Ammon's horn (tissue), 1 donor: ENCODE measurements at places on chromosomes 7 and 10.
A peak's percentile ranks its signal among the peaks of the same experiment; 100 is the strongest.

DNA sequence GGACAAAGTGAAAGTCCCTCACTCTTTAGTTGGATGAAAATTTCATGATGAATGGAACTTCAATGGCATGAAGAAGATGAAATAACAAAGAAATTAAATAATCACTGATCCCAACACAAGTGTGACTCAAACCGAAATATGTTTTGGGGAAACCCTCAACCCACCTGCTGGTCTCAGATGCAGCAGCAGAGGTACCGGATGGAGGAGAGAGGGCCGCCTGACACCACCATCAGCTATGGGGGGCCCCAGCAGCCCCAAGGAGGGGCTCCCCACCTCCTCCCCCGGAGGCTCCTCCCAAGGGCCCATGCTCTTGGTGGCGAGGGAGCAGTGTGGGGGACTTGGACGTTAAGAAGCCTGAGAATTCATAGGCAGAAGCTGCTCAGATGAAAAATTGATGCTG lies 137.2 kb upstream of the ADARB2 start:
- no peak for DNase-seq

GRCh38 chr7:260441-261281 lies 29.3 kb upstream of the FOXL3 start:
- no peak for DNase-seq

DNA sequence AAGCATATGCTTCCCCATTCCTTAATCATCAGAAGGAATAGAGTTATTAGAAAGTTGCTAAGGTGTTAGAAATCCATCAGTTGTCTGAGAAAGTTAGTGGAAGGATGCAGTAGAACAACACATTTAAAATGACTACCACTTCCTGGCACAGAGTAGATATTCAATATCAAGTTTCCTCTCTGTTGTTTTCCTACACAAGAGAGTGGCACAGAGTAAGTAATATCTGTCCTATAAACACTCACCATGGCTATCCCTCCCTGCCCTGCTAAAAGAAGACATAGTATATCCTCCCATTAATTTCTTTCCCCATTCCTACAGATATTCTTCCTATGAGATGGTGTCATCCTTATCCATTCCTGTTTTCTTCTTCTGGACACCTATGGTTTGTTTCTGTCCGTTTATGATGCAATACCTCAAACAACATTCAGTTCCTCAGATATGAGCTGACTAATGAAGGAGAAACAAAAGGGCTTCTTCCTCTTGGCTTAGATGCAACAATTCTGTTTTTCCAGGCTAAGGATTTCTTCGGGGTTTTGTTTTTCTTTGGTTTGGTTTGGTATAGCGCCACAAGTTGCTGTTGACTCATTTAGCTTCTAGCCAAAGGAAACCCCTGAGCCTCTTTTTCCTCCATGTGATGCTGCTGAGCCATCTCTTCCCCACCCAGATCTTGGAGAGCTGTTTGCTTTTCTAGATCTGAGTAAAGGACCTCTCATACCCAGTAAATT lies 32.9 kb upstream of the BPGM start:
- DNase-seq = no peak

DNA sequence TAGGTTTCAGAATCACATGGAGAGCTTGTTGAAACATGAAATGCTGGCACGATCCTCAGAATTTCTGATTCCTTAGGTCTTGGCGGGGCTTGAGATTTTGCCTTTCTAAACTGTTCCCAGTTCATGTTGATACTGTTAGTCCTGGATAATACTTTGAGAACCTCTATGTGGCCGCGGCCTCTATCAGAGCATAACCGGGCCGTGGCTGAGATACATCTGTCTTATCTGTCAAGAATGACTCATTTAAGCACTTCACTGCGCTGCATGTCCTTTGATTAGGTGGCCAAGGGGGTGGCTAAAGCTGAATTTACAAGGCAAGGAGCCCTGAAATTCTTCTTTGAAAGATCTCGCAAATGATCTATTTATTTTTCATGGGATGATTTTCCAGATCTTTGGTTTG lies 66.9 kb downstream of the GALNT17 start:
- no peak for DNase-seq

DNA sequence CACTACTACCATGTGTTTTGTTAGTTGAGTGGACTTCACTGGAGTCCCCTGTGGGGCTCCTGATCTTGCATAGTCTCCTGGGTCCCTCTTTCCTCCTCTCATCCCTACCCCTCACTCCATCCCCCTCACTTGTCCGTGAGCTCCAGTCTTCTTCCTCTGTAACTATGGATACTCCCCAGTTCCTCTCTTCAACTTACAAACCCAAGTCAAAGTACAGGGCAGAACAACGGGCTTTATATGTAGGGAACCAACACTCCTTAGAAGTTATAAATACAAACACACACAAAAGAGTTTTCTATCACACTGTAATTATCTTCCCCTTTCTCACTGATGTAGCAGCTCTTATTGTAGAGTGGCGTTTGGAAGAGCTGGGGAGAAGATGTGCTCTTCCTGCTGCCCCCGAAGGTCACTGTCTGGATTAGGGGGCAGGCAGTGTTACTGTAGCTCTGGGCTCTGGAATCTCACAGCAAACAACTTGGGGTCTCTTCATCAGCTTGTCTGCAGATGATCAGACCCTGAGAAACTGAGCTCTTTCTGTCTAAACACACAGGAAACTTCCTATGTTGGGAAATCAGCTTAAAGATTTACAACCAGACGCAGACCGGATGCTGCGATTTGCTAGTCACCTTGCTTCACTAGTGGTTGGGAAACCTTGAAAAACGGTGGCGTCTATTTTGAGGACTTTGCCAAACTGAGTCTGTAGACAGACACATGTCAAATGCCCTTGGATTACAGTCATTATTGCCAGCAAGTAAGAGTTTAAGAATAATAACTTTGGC lies 13.6 kb downstream of the SNX10 start:
- DNase-seq = no peak

GRCh38 chr7:157857578-157858075 lies 520.8 kb downstream of the DNAJB6 start:
- no peak for DNase-seq

DNA sequence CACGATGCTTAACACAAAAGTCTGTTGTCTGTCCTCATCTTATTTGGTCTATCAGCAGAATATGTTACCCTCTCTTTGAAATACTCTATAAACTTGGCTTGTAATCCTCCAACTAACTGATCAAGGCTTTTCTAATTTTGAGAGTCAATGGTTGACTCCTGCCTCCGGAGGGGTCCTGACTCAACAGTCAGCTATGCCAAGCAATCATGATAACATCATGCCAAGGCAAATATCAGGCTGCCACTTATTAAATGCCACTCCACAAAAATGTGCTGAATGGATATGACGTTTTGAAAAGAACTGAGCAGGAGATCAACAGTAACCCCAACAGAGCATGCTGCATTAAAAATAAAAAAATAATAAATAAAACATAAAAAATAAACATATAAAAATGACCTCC lies 116.1 kb downstream of the PARD3 start:
- no peak for DNase-seq

GRCh38 chr7:87628780-87629569 lies 777 bp downstream of the RUNDC3B start:
- DNase-seq = peak; percentile 30

- DNase-seq = peak; percentile 28
These were observed 38.5 kb downstream of the ZNF777 start for GRCh38 chr7:149422162-149422913.

- no peak for DNase-seq
These were observed 30.1 kb downstream of the TNS3 start for GRCh38 chr7:47551668-47552440.

- DNase-seq = peak; percentile 84
These were observed 107.3 kb downstream of the SMURF1 start for GRCh38 chr7:99036546-99037111.

- no peak for DNase-seq
These were observed 114.8 kb upstream of the PLPP4 start for GRCh38 chr10:120342115-120342714.

DNA sequence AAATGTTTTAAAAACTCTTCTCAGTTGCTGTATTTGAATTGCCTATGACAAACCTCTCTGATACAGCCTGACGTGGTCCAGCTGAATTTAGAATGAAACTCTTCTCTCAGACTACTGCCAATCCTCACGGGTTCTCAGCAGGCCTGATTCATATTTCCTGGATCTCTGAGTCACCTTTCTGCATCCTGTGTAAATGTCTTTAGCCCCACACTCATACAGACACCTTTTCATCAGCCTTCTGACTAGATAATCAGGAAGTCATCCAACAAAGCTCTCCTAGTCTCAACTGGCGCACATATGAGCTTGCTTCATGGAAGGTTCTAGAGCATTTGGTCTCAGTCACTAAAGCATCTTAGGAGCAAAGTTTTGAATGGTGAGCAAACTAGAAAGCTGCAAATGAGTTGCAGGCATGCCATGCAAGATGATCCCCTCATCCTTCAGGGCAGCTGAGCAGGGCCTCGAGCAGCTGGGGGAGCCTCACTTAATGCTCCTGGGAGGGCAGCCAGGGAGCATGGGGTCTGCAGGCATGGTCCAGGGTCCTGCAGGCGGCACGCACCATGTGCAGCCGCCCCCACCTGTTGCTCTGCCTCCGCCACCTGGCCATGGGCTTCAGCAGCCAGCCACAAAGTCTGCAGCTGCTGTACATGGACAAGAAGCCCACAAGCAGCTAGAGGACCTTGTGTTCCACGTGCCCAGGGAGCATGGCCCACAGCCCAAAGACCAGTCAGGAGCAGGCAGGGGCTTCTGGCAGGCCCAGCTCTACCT lies 182.8 kb downstream of the ARHGAP12 start:
- DNase-seq = no peak

- no peak for DNase-seq
These were observed 185.6 kb downstream of the LRRC4 start for GRCh38 chr7:127845522-127846214.

GRCh38 chr7:70383066-70383782 lies 748.7 kb upstream of the GALNT17 start:
- DNase-seq = peak; percentile 25

GRCh38 chr7:107076781-107077698 lies 32.5 kb downstream of the PRKAR2B start:
- DNase-seq = no peak

- DNase-seq = no peak
These were observed 133.9 kb downstream of the DKK1 start for GRCh38 chr10:52447931-52448353.

GRCh38 chr10:80196270-80196949 lies 8.9 kb downstream of the ANXA11 start:
- no peak for DNase-seq

GRCh38 chr10:69866246-69866687 lies 64.6 kb downstream of the COL13A1 start:
- no peak for DNase-seq

DNA sequence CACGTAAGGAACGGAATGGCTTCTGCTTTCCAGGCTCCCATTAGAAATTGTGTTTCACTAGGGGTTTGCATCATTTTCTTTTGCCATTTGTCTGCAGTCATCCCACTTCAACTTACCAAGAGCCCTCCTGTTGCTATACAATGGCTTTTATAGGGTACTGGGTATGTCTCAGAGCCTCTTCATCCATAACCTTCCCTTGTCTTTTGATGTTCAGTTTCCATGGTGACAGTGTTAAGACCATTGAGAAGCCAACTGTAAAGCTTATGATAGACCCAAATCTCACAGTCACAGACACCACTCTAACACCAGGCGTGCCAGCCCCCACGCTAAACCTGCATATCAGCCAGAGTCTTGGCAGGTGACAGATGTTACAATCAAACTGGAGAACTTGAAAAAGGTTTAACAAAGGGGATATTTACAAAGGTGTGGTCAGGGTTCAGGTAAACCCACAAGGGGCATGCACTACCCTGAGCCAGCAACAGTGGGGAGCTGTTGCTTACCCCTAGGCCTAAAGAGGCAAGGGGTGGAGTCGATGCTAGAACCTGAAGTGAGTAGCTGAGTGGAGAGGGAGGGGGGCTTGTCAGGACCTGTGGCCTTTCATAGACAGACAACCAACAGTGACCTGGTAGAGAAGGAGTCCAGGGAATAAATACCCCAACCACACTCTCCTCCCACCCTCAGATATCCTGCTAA lies 53.2 kb upstream of the ABLIM1 start:
- DNase-seq = no peak

DNA sequence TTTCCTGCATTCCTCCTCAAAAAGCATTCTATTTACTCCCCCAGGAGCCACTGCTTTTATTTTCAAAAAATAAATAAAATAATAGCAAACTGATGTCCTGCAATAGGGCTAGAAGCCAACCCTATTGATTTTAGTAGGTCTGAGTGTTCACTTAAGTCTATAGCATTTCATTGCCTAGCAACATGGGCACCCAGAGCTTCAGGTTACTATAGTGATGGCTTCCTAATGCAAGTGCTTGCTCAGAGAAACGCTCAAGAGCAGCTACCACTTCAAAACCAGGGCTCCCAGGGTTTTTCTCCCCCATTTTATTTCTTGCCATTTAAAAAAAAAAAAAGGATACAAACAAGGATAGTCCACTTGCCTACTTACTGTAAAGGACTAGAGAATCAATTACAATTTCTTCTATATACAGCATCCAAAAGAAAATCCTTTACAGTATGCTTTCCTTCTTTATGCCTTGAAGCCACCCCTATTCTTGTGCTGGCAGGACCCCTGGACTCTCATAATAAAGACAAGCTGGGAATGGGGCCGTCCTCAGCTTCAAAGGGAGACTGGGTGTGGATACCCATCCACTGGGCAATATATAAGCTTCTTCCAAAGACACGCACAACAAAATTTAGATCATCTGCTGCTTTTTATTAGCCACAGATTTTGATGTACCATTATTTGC lies 133.3 kb downstream of the VPS41 start:
- no peak for DNase-seq

GRCh38 chr10:5013385-5013784 lies 9.7 kb upstream of the AKR1C2 start:
- no peak for DNase-seq

GRCh38 chr10:21514818-21515351 lies 10.6 kb downstream of the SKIDA1 start:
- no peak for DNase-seq

DNA sequence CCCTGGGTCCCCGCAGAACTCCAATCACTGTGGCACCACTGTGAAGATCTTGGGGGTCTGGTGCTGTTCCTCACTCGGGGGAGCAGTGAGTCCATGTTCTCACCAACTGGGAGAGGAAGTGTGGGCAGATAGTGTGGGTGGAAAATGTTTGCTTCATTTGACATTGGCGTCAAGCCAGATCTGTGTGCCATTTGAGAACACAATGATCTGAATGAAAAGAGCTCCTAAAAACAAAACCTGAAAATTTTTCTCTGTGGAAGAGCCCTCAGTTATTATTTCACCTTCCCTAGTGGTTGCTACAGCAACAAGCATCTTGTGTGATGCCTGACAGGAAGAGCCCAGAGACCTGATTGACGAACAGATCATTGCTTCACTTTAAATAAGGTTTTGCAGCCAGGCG lies 125.6 kb downstream of the VIPR2 start:
- DNase-seq = peak; percentile 43

- DNase-seq = no peak
These were observed 1.2 kb upstream of the C10orf143 start for GRCh38 chr10:130111852-130112180.

DNA sequence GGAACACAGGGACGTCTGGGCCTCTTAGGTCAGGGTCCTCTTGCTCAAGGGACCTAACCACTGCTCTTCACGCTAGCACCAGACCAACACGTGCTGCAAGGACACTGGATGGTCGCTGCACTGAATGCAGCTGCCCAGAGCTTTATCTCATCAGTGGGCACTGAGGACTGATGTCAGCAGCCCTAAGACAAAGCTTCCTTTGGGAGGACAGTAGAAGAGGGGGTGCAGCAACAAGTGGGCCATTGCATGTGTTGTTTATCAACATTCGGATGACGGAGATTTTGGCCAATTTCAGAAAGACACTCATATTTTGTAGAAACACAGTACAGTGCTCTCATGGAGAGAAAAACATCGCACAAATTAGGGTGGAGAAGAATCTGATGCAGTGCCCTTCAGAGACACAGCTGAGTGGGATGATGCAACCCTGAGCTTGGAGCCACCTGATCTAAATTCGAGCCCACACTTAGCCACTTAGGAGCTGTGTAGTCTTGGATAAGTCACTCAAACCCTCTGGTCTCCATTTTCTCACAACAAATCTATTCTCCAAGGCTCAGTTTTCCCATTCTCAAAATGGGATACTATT lies 1.7 kb downstream of the OPALIN start:
- DNase-seq = peak; percentile 93
